ENCODE measurements at places on chromosomes 12 and 14.

DNA sequence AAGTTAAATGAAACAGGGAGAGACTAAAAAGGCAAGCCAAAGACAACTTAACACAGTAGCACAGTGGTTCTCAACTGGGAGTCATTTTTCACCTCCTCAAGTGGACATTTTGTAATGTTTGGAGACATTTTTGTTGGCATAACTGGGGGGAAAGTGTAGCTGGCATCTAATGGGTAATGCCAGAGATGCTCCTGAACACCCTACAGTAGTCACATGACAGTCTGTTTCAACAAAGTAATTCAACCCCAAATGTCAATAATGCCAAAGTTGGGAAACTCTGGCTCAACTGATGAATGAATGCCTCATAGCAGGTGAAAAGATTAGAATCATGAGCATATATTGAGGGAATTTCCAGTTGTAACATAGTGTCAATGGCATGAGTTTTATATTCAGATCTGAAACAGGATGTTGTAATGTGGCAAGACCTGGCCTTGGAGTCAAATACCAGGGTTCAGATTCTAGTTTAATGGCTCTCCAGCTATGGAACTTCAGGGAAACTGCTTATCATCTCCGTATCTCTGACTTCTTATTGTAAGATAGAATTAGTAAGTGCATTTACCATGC, 2.4 kb upstream of the OR4K5 start:
- DNase-seq = no peak

- DNase-seq = no peak
Measured at GRCh38 chr14:51581017-51581881, 70.5 kb upstream of the FRMD6 start.

DNA sequence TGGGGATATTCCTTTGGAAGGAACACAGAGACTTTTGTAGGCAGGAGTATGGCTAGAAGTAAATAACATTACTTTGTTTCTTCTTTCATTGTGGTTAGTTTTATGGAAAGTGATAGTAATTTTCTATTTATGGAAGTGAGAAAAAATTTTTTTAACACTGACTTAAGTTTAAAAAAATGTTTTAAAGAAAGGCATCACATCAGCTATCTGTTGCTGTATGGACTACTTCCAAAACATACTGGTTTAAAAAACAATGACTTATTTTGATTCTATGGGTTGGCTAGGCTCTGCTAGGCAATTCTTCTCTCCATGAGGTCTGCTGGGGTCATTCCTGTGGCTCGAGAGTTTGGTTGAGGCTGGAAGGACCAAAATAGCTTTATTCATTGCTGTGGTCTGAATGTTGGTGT, 31.7 kb upstream of the SLC38A2 start:
- DNase-seq = no peak

GRCh38 chr14:77638771-77639171, 22.3 kb upstream of the SPTLC2 start:
- DNase-seq = no peak

- DNase-seq = no peak
Measured at GRCh38 chr12:90298289-90298948, 589.8 kb upstream of the ATP2B1 start.

- no peak for DNase-seq
Measured at GRCh38 chr14:79511146-79511545, 700.2 kb downstream of the DIO2 start.
